Right cardiac atrium (tissue), 5 donors: ENCODE measurements at places on chromosomes 16 and 17.
A peak's percentile ranks its signal among the peaks of the same experiment; 100 is the strongest.

- no peak for DNase-seq
These were observed at the start of gene BICDL2 for GRCh38 chr16:3036726-3037315. TSS of gene BICDL2 (minus strand) at chr16:3036944. CDS start at chr16:3035496, 1,448 bp downstream.

DNA sequence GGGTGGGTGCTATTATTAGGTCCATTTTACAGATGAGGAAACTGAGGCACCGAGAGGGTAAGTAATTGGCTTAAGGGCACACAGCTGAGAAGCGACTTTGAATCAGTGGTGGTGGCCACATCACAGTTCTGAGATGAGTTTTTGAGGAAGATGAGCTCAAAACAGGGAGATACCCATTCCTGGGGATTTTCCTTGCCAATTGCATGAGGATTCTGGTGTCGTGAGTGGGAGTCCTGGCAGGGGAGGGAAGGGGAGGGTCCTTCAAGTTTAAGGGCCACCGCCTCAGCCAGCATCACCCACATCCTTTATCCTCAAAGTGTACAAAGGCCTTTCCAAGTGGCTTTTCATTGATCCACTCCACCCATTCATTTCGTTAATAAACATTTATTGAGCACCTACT, 45.3 kb downstream of the IL21R start:
- DNase-seq = no peak

DNA sequence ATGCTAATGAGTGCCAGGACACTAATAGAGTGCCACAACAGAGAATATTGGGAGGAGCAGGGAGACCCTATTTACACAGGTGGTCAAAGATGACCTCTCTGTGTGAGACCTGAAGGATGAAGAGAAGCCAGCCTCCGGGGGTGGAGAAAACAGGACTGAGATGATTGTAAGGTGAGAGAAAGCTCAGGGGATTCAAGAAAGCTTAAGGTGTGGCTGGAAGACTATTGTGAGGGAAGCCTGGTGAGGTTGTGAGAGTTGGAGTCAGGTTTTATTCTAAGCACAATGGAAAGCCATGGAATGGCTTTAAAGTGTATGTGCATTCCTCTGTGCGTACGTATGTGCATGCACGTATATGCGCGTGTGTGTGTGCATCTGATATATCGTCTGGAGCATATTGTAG, 10.4 kb upstream of the MARCHF10 start:
- no peak for DNase-seq

GRCh38 chr16:20181416-20181815, 107.7 kb upstream of the GPR139 start:
- no peak for DNase-seq

DNA sequence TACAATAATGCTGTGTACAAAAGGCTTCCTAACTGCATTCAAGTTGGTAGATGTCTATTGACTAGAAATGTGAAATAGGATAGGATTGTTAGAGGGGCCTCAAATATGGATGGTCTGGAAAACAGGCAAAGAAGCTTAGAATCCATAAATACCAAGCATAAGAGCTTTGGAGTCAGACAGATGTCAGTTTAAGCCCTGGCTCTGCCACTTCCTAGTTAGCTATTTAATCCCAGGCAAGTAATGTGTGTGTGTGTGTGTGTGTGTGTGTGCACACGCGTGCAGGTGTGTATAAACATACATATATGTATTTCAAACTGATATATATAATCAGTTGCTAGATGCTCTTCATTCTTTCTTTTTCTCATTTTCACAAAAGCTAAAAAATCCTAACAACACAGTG, 66.7 kb downstream of the MMD start:
- DNase-seq = no peak

DNA sequence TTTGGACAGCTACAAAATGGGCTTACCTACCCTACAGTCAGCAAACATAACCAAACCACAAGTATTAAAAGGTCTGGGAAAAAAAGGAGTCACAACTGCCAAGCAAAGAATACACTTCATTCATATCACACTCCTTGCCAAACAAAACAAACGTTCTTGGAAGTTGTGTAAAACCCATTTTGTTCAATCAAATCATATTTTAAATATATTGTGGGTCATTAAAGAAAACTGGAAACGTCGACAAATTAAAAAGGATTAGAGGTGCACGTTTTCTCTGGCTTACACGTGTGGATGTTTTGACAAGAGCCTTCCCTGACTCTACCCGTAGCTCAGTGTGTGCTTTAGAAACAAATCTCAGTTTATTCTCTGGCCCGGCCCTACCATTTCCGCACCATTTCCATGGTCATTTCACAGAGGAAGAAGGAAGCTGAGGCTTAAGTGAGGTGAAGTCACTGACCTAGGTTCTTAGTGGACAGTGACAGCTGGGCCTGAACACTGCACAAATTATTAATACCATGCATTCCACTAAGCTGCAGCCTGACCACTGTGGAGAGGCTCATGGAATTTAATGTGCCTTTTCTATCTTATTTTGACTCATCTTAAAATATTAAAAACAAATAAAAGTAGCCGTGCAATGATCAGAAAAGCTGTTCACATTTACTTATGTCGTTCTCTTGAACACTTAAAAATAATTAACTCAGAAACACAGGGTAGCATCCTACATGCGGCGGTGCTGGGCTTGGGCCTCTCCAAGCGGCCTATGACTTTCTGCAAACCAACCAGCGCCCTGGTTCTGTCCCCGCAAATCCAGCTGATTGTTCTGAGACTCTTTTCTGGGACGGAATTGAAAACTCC, 968 bp downstream of the CEP112 start:
- DNase-seq = no peak

DNA sequence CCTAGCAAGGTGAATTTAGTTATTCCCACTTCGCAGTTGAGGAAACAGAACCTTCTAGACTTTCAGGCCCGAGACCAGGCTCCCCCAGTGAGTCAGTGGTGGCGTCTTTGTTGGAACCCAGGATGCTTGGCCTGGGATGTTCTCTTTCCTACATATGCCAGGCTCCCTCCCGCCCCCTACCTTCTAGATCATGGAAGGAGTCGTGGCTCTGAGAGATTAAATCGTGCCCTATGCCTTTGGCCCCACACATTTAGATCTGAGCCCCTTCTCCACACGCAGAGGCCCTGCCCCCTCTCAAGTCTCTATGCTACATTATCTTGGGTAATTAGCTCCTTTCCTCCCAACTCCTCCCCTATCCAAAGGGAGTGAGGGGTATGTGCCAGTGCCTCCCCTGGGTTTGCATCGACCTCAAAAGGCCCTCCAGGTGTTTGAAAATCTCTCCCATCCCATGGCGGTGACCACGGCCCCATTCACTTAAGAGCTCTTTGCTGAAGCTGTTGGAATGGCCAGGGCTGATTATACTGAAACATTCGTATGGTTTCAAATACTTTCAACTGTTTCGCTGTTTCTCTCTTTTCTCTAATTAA, 3.0 kb downstream of the NGFR start:
- no peak for DNase-seq

DNA sequence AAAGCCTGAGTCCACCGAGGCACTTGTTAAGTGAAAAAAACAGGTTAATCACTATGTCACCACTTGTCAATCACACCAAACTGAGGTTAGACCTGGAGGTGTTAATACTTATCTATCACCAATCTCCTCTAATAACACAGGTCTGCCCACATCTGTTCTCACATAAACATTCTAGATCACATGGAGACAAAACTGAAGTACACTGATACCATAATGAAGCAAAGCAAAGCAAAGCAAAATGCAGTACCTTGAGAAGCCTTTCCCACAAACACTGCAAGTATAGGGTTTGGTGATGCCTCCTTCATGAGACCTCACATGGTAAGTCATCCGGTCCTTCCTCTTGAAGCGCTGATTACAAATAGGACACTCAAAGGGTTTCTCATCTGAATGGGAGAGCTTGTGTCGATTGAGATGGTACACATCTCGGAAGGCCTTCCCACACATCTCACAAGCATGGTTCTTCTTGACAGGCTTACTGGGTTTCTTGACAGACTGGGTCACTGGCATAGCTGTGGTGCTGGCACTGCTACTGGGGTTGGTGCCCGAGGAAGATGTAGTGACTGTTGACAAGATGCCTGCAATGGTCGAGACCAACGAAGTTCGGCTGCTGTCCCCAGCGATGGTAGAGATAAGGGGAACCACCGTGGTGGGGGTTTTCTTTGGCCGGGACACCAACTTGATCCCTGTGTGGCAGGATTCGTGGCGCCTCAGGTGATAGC, 5.4 kb downstream of the VEZF1 start:
- no peak for DNase-seq

- peak; percentile 76 for DNase-seq
These were observed 30.1 kb upstream of the HAPSTR1 start for GRCh38 chr16:9061358-9061813.

DNA sequence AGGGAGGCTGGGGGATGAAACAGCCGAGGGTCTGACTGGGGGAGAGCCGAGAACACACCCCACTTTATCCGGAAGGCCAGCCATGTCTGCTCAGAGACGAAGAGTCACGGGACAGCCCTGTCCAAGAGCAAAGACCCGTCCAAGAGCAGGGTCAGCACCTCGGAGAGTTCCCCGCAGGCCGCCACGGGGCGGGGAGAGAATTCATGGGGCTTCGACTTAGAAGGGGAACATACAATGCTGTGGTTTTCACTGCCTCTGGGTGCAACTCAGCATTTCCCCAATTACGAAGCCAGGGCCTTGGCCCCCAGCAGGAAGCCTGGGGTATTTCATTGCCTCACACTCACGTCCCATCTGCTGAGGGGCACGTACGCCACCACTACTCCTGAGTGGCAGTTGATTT, 59.3 kb downstream of the JPH3 start:
- peak; percentile 76 for DNase-seq

GRCh38 chr16:87166934-87167333, 150.3 kb downstream of the C16orf95 start:
- DNase-seq = no peak

- DNase-seq = no peak
These were observed 231.0 kb downstream of the C16orf78 start for GRCh38 chr16:49604602-49605001.

DNA sequence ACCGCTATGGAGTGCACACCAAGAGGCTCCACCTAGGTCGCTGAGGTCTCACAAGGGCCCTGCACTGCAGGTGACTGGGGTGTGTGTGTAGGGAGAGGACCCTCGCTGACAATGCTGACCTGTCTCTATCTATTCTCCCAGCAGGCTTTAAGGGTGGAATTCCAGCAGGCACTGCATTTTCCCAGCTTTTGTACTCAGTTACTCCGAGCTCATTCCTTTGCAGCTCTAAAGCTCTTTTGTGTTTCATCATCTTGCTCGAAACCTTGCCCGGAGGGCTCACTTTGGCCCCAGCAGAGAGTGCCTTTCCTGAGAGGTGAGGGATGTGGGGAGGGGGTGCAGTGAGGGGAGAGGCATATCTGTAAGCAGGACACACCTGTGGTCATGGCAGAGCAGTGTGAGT, 39.3 kb downstream of the SMPD3 start:
- DNase-seq = no peak

- no peak for DNase-seq
These were observed 10.7 kb upstream of the UBTF start for GRCh38 chr17:44230140-44230539.

GRCh38 chr17:81012574-81013447, 21.2 kb downstream of the CHMP6 start:
- DNase-seq = peak; percentile 29

GRCh38 chr16:85900027-85900792, 1.2 kb downstream of the IRF8 start:
- no peak for DNase-seq

DNA sequence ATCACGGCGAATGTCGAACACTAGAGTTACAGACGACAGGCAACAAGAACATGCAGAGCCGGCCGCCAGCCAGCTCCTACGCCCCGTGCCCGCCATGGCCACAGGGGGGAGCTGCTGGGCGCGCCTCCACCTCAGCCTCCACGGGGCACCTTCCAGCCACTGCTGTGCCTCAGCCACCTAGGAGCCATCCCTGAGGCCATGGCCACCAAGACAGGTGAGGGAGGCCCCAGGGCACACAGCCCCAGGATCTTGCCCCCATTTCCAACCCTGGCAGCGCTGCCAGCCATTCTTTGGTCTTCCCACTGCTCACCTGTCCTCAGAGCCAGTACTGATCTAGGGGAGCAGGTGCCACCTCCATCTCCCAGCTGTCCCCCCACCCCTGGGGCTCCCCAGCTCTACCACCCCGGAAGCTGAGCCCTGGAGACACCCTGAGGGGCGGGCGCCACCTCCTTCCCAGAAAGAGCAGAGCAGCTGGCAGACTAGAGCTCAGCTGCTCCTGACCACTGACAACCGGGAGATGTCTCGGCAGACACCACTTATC, 11.8 kb downstream of the GNPTG start:
- DNase-seq = peak; percentile 80

DNA sequence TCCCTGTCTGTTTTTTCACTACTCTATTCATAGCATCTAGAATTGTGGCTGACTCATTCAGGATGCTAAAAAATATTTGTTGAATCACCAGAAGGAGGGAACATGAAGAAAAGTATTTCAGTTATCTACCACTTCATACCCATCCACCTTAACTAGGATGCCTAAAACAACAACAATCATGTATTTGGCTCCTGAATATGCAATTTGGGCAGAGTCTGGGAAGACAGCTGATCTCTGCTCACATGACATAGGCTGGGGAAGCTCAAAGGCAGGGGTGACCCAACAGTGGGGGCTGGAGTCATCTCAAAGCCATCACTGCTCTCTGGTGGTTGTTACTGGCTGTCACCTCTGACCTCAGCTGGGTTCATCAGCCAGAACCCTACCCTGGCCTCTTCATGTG, 80.1 kb upstream of the RPL38 start:
- DNase-seq = no peak

- DNase-seq = no peak
These were observed 242.7 kb downstream of the KATNIP start for GRCh38 chr16:27792486-27793248.

DNA sequence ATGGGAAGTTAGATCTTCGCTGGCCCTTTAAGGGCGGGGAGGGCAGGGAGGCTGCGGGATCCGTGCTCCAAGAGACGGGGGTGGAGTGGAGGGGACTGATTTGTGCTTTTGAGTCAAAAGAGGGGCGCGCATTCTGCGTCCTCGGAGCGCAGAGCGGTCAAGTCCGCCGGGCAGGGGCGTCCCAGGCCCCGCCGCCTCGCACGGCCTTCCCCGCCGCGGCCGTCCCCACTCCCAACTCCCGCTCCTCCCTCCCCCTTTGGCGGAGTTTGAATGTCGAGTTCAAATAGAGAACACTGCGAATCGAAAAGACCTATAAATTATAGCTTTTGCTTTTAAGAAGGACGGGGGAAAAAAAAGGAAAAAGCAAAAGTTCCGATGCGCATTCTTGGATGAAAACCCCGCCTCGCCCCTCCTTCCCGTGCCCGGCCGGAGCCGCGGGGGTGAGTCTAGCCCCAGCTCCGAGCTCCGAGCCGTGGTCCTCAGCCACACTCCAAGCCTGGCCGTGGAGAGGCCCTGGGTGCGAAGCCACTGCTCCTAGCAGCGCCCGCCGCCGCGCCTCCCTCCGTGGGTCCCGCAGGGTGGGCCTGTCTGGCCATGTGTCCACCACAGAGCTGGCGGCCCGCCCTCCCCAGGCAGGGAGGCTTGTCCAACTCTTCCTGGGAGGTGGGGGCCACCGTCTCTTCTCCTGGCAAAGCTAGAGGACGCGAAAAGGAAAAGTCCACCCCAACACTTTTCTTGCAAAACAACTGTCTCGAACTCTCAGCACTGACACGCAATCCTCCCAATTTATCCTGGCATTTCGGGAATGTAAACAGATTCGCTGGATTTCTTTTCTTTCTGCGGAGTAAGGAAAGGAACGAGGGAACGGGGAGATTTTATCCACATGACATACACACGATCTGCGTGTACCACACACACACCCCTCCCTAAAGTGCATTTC, 3.6 kb downstream of the CBX8 start:
- peak; percentile 73 for DNase-seq
